Right kidney (tissue), 9 donors: ENCODE measurements at places on chromosomes 2 and 18.

- no peak for DNase-seq
Measured at GRCh38 chr2:128941751-128942150, 623.1 kb upstream of the HS6ST1 start.

- no peak for DNase-seq
Measured at GRCh38 chr2:56132138-56132537, 51.7 kb upstream of the CCDC85A start.

- DNase-seq = no peak
Measured at GRCh38 chr2:240224676-240225075, 84.2 kb upstream of the OTOS start.

- no peak for DNase-seq
Measured at GRCh38 chr2:120026890-120027289, 14.0 kb downstream of the EPB41L5 start.
